ENCODE measurements at places on chromosomes 2 and 18.
A peak's percentile ranks its signal among the peaks of the same experiment; 100 is the strongest.

DNA sequence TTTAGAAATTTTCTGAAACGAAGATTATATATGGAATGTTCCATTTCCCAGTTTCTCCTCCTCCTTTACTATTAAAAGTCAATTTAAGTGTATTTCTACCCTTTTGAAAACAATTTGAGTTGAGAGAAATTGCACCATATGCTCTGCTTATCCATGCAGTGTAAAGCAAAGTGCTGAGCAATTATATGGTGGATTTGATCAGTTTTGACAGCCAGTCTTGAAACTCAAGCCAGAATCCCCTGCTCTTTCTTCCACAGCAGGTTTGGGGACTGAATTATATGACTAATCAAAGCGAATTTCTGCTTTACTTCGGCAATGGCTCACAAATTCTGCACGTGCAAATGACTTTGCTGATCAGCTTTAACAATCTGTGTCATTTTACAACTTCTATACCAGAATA lies 1183.6 kb downstream of the LRP1B start:
- DNase-seq, result no peak

DNA sequence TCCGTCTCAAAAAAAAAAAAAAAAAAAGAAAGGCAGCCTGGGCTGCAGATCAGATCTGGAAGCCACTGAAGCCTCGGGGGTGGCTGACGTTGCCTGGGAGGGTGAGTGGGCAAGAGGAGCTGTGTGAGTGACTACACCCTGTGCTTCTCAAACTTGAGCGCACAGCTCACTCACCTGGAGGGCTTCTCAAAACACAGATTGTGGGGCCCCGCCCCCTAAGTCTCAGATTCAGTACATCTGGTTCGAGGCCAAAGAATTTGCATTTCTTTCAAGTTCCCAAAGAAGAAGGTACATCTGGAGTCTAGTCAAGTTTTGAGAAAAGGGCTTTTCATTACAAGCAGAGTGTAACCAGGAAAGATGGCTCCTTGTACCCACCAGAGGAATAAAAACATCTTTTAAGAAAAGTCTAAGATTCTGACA lies 97.7 kb upstream of the CAB39 start:
- no peak for DNase-seq

DNA sequence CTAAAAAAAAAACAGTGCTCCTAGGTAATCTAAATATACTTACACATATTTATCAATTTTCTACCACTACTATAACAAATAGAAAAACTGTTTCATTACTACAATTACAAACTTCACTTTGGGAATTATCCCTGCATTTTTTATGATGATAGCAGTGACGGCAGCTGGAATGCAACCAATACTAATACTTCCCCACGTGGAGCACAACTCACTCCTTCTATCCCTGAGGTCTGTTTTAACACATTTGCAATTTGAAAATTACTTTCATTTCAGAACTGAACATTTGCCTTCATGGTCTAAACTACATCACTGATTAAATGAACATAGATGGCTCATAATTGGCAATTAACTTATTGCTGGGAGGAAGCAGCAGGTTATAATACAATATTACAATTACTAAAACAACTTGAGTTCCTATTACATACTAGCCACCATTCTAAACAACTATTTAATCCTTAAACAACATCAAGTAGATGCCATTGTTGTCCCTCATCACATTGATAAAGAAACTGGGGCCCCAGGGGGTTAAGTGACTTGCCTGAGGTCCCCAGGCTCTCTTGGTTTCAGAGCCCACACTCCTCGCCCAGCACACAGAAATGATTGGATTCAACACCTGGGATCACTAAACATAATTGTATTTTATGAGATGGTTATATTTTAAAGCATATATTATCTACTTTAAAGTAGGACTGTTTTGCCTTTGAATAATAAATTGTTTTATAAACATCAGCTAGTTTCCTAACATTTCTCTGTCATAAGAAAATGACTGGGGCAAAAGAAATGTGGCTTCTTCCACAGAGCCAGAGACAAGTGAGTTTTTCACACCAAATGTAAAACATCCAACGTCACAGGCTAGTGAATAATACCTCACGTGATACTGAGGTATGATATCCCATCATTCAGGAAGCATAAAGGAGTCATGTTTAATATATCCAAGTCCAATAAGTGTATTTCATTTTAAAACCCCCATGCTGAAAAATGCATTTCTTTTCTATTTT lies 6.2 kb downstream of the COLEC12 start:
- no peak for DNase-seq

GRCh38 chr2:37026050-37026449 lies 58.1 kb downstream of the HEATR5B start:
- DNase-seq, result peak; percentile 20

DNA sequence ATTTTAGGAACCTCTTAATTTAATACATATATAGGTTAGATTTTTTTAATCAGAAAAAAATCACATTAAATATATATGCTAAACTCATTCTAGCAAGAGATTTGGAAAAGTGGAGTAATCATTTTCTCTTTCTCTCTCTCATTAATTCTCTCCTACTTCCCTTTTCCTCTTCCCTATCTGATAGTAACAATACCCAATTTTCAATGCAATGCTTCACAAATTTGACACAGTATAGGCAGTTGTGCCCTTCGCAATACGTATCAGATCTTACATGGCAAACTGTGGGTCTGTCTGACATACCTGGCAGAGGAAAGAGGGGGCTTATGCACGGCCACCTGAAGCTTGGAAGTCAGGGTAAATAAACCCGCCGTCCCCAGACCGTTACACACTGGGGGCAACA lies 444.3 kb downstream of the NBAS start:
- DNase-seq, result no peak

DNA sequence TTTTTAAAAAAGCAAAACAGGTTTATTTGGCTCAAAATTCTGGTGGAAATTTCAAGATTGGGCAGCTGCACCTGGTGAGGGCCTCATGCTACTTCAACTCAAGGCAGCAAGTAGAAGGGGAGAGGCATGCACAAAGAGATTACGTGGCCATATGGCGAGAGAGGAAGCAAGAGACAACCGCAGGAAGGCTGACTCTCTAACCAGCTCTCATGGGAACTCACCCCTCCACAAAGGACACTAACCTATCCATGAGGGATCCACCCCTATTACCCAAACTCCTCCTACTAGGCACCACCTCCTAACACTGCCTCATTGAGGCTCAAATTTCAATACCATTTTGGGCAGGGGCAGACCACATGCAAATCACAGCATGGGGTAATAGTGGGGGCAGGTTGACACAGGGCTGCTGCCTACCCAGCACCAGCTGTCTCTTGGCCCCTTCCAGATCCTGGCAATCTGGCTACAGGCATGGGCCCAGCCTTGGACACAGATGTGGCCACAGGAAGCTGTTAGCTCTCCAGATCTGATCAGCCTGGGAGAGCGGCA lies 2.0 kb upstream of the CAPN10 start:
- DNase-seq, result no peak

DNA sequence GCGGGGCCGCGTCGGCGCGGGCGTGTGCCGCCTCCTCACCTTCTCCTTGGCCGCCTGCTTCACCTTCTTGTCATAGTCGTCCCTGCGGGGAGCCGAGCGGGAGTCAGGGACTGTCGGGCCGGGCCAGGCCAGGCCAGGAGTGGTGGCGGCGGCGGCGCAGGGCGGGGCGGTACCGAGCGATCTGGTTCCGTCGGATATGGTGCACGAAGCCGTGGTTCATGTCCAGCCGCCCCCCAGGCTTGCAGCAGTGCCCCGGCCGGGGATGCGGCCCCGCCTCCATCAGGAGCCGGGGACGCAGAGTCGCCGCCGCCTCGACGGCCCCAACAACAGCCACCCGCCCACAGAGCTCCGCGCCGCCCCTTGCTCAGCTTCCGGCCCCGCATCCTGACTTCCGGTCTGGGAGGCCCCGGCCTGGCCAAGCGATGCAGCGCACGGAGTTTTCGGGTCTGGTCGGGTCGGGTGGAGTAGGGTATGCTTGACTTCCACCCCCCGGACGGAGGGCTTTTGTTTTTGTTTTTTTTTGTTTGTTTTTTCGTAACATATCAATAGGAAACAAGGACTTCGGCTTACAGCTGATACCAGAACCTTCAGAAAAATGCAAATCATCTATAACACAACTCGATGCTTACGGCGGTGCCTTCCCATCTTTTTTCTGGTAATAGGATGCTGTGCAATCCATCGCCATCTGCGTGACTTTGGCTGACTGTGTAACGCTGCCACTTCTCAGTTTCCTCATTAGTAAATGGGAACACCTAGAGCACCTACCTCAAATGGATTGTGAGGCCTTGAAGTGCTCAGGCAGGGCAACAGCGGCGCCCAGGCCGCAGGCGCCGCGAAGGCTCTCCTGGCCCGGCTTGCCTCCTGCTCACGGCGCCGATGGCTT lies at the start of gene C2orf68:
C2orf68 (minus strand) TSS at position 362 of the 883 bp plus-strand sequence; CDS start at position 280, 82 bp downstream.
- DNase-seq, result peak; percentile 91

DNA sequence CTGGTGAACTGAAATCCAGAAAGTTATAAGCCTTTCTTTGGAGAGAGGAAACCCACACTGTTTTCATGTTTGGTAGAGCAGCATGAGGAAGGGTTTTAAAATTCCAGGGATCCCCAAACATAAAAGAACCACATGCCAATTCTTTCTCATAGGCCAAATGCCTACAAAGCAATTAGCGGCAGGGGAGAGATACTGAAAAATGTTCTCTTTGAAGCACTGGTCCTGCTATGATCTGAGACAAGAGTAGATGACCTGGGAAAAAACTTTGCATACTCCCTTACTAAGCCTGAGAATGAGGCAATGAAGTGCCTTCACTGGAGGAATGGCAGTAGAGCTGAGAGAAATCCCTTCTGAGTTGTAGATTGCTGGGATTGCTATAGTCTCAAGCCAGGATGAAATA lies 1261.7 kb downstream of the DSC3 start:
- no peak for DNase-seq

DNA sequence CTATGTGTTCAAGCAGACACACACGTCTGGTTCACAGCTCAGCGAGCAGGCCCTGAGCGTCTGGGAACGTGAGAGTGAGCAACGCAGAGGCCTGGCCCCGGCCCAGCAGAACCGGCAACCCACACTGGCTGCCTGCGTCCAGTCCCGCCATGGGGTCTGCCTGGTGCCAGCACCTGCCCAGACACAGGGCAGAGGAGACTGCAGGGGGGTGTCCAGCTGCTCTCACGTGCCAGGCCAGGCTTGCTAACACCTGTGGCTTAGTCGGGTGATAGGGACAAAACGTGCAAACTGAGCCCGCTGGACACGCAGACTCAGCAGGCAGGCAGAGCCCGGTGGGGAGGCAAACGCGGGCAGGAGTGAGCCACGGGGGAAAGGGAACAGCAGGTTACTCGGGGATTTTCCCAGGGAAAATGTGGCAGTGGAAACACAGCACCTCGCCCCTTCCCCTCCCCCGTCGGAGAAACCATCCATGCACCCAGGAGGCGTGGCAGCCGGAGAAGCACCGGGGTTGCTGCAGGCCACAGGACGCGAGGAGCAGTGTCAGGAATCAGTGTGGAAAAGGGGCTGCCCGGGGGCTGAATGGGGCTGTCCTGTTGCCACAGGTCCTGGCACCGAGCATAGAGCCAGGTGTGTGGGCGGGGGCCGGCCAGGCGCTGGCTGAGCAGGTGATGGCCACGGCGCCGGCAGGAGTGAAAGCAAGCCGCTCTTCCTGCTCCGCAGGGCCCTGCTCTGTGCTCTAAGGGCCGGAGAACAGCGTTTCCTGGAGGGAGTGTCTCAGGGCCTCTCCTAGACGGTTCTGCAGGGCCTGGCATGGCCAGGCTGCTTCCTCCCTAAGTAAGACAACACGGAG lies 154.7 kb downstream of the HDAC4 start:
- no peak for DNase-seq

- no peak for DNase-seq
Observed at GRCh38 chr2:69241093-69241492, 145.9 kb downstream of the GFPT1 start.

- no peak for DNase-seq
Observed at GRCh38 chr18:22667616-22668422, 250.1 kb upstream of the CTAGE1 start.

DNA sequence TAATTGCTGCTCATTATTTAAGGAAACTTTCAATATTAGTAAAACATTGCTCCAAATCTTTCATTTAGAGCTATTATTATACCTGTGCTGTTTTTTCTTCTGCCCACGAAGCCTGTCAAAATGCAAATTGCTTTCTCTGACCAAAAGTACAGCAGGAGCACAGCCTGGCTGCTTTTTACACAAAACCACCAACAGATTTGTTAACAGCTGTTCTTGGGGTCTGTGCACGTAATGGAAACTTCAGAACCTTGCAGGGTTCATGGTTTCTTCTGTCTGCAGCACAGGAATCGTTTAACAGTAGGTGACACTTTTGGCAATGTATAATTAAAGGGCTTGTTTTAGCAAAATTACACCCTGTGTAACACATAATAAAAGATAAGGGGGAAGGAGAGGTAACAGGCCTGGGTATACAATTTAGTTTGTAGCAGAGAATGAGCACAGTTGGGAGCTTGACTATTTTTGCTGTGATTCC lies 447.3 kb downstream of the KCNJ3 start:
- DNase-seq, result no peak

- DNase-seq, result no peak
Observed at GRCh38 chr2:242085941-242086621, 216.6 kb downstream of the RTP5 start.

DNA sequence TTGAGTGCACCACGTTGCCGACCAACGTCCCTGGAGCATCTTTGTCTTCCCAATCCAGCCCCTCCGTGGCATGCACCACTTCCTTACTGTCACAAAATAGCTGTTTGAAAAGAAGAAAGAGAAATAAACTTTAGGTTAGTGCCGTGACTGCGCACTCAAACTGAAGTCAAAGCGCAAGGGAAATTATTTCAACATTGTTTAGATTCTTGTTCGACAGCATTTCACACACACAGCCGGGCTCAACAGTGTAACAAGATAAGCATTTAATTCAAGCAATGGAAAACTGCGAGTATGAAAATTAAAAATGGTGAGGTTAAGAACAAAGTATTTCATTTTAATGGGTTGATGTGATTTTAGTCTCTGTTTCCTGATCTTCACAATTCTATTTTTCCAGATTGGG lies 108.6 kb downstream of the NXPH2 start:
- DNase-seq, result no peak

DNA sequence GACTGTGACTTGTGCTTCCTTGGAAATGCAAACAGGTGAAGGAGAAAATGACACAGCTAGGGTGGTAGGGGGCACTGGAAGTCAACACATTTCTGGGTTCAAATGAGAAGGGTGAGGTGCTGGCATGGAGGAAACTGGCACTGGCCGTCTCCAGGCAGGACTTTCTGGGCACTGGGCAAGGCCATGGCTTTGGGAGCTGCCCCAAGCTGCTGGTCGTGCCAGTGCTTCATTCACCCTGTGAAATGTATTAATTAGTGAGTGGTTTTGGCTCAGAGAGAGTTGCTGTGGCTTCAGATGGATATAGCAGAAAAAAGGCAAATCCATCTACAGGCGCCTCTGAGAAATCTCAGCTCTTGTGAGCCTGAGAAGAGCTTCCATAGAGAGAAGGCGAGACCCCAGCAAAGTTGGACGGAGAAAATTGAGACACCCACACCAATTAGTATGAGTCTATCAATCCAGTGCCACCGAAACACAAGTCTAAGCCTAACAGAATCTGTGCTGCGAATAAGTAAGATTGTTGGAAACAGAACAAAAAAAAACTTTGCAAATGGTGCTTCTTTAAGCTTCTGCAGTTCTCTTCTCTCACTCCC lies 202.1 kb upstream of the TNP1 start:
- DNase-seq, result no peak

GRCh38 chr2:190318931-190319554 lies 583 bp downstream of the HIBCH start:
- peak; percentile 14 for DNase-seq

All from HEK293T (cell line).